ENCODE measurements at places on chromosomes 4 and X.

DNA sequence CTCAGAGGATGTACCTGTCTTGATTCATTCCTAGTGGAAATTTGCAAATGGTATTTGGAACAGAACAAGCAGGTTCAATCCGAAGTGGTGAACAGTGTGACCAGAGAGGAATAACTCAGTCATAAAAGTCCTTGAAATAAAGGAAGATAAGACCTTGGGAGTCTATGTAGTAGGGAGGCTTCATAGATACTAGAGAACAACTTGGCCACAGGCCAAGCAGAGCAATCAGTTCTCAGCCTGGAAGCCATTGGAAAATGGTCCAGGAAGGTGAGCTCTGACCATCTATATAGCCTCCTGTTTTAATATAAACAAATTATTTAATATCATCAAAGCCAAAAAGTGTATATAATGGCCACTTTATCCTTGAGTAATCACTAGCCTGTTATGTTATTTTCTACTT is 11.3 kb downstream of the TXK start:
- DNase-seq, result no peak

- DNase-seq, result no peak
Measured at GRCh38 chr4:121758925-121759568, 5.9 kb downstream of the SMIM43 start.

DNA sequence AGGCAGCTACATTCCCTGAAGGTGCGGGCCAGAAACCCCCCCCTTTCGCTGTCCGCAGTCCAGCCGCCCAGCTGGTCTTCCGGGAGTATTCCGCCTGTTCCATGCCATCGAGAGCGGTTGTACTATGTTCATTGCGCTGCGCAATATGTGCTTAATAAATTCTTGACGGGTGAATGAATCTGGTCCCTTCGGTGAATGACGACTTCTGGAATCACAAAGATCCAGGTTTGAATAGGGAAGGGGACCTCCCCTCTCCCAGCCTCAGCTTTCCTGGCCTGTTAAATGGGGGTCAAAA is 777 bp upstream of the TFE3 start:
- DNase-seq, result no peak

DNA sequence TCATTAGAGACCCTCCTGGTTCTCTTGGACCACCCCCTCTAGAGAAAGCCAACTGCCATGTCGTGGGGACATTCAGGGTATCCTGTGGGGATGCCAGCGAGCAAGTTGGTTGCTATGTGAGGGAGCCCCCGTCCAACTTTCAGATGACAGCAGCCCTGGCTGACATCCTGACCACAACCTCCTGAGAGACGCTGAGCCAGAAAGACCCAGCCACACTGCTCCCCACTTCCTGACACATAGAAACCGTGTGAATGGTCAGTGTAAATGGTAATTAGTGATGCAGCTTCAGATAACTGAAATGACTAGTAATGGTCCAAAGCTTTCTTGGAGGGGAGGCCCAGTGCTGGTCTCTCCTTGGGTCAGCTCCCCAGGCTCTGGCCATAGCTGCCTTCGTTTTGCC is 10.8 kb downstream of the CLCN4 start:
- no peak for DNase-seq

DNA sequence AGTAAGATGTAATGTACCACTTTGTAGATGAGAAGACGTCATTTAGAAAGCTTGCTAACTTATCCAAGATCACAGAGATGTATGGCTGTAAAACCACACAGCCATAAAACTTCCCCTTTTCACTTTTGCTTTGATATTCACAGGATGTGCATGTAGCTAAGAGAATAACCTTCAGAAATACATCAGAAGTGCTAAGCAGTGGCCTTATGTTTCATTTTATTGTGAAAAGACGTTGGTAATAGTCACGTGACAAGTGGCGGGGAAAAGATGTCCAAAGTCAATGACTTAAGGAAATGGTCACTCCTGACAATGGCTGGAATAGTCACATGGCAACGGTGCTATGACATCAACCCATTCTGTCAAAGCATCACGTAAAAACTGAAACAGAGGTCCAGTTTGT is 12.9 kb upstream of the WDR17 start:
- DNase-seq, result no peak

DNA sequence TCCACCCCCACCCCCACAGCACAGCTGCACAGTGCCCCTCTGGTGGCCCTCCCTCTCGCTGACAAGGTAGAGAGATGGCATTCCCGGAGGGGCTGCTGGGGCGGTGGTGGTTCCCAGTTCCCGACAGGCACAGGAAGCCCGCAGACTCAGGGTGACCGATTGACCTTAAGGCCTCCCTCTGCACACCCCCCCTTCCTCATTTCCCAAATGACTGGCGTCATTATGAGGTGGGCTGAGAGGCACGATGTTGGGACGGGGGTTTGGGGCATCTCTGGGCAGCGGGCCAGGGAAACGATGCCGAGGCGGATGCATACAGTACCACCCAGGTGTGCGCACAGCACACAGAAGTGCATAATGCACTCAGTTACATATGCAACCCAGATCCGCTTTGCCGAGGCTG is 3.5 kb upstream of the TIMP1 start:
- no peak for DNase-seq

- no peak for DNase-seq
Measured at GRCh38 chr4:87390551-87390890, 467 bp downstream of the HSD17B11 start.

DNA sequence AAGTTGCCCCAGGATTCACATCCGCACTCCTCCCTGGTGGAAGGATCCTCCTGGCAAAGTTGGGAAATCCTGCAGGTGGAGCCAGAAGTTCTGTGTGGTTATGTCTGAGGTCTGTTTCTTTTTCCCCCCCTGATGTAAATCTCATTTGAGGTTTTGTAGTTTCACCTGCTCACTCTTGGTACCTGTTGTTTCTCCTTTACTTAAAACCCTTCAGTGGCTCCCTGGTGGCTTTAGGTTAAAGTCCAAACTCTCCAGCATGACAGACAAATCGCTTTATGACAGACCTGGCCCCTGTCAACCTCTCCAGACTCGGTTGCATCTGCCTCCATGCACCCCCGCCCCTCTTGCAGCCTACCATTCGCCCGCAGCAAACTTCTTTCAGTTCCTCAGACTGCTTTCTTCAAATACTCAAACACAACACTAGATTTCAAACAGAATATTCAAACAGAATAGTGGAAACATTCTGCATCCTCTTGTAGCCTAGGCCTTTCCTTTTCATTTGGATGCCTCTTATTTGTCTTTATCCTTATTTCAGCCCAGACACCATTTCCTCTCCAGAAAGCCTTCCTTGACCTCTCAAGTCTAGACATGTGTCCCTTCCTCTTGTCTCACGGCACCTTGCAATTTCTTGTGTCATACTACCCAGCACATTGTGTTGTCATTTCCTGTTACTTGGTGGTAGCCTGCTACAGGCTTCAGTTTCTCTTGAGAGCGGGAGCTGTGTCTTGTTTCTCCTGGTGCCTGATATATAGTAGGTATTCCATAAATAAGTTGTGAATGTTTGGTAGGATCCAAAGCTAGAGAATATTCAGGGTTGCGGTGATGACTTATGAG is 24.8 kb downstream of the IL13RA1 start:
- no peak for DNase-seq

- no peak for DNase-seq
Measured at GRCh38 chr4:159706704-159707103, 603.8 kb downstream of the RAPGEF2 start.

DNA sequence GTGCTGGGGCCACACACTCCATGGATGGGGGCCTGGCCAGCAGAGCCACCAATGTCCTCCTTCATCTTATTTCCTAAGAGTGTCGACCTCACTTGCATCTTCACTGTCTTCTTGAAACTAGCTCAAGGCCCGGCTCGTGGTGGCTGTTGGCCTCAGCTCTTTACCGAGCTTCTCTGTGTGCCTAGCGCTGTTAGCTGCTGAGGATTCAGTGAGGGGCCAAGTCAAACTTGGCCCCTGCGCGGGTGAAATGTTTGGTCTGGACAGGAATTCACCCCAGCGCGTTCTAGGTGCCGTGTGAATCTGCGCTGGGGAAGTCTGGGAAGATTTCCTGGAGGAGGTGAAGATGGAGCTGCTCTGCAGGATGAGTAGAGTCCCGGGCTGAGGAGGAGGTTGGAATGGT is 8.5 kb downstream of the SORCS2 start:
- no peak for DNase-seq

- DNase-seq, result no peak
Measured at GRCh38 chr4:78520808-78521226, 30.8 kb upstream of the ANXA3 start.

- no peak for DNase-seq
Measured at GRCh38 chrX:10117864-10118377, 38.9 kb upstream of the CLCN4 start.

DNA sequence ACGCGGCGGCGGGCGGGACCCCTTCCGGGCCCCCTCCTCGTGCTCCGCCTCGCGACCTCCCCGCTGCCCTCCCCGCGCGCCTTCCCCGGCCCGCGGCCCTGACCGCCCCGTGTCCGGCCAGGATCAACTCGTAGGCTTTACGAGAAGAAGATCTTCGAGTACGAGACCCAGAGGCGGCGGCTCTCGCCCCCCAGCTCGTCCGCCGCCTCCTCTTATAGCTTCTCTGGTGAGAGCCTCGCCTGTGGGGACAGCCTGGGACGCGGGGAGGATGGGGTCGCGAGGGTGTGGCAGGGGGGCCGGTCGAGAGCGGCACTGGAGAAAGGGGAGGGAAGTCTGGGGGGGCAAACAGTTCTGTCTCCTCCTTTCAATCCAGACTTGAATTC is 465 bp downstream of the EMD start:
- no peak for DNase-seq

DNA sequence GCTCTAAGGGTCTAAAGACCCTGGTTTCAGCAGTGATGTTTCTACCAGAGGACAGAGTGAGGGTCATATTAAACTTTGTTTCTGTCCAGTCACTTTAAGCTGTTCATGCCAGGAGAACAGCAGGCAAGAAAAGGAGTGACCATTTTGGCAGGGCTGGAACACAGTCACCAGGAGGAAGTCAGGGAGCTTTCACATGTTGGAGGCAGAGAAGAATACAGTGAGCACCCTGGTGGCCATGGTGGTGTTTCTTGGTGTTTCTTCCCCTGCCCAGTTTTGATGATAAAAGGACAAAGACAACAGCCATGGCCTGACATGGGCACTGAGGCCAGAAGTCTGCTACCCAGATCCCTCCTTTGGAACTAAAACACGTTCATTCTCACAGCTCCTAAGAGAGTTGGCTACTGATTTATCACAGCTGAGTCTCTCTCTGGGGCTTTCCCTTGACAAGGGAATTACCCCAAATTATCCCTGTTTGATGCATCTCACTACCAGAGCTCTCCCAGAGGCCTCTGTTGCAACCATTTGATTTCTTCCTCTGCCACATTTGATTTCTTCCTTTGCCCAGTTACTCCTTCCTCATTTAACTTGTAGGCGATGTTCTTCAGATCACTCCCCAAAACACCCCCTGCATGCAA is 106.4 kb upstream of the NWD2 start:
- no peak for DNase-seq

GRCh38 chr4:147769386-147769785 is 37.5 kb downstream of the ARHGAP10 start:
- DNase-seq, result no peak

DNA sequence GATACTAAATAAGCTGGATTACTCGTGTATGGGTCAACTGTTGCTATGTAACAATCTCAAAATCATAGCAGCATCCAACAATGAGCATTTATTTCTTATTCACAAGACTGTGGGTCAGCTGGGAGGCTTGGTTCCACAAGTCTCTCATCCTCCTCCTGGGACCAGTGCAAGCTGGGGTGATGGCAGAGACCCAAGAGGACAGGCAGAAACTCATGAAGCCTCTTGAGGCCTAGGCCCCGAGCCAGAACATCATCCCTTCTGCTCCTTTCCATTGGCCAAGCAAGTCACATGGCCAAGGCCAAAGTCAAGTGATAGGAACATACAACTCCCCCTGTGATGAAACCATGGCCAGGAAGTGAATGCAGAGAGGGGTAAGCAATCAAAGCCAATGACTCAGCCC is 422.1 kb downstream of the BCOR start:
- DNase-seq, result no peak

- DNase-seq, result no peak
Measured at GRCh38 chr4:8730681-8731080, 138.1 kb downstream of the CPZ start.

DNA sequence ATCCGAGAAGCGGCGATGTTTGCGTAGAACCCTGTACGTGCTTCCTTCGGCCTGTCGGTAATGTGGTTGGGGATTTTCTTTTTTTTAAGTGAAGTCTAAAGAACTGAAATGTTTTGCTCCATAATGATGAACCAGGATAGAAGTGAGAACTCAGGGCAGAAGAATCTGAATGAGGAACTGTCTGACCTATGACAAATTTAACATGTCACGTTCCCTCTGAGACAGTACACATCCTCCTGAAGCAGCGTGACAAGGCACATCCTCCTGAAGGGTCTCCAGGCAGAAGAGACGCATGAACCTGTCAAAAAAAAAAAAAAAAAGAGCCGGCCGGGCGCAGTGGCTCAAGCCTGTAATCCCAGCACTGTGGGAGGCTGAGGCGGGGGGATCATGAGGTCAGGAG is 6.2 kb downstream of the CSF2RA start:
- no peak for DNase-seq

GRCh38 chrX:40326186-40326965 is 228.6 kb upstream of the BCOR start:
- no peak for DNase-seq

- DNase-seq, result no peak
Measured at GRCh38 chrX:56314334-56314733, 82.2 kb downstream of the KLF8 start.

DNA sequence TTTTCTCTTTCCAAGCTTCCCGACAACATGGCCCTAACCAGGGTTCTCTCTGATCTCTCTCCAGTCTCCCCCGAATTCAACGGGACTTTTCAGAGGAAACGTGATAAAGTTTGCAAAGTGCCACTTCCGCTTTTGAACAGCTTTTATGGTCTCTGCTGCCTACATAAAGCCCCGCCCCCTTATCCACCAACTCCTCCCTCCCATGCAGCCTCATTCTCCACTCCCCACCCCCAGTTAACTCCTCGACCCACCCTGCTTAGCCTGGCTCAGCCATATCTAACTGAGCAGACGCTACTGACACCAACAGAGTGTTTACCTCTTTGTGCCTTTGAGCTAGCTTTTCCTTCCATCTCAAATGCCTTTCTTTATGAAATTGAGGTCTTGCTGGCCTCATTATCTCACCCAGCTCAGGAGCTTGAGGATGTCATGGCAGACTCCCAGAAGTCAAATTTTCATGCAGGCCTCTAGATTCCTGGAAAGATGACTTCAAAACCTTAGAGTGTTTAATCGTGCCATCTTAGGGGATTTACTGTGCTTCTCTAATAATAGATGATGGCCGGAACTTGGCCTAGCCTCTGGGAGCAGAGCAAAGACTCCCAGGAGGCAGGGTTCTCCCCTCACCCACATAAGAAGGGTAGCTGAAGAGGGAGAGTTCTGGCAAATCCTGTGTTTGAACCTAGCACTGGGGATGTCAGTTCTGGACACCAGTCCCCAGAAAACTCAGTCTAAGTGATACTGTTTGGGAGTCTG is 606.0 kb downstream of the BCOR start:
- DNase-seq, result no peak
